Transverse colon (tissue), 4 donors: ENCODE measurements at places on chromosomes 1 and 21.
A peak's percentile ranks its signal among the peaks of the same experiment; 100 is the strongest.

DNA sequence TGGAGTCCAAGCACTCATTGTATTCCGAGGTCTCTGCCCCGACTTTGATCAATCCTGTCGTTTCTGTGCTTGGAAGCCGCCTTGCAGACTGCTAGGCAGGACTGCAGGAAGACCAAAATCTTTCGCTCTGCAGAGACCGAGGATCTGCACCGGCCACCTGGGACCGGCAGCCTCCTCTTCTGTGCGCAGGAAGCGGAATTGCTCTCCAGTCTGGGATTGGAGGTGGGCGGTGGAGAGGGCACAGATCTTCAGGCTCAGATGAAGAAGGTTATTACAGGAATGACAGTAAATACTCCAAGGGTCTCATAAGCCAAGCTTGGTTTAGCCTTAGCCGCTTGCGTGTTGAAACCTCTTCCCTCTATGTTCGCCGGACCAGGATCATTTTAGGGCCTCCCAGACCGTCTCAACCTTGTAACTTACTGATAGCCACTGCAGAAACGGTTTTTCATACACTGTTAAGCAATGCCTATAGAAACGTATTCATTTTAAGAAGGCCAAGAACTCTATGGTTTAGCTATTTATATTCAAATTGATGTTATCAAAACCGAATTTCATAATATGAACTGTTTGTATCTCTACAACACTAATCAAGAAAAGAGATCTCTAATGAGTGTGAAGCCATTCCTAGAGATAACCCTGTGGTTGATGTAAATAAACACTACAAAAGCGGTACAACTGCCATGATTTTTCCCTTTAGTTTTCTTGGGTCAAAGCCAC is 1.1 kb downstream of the MIA3 start:
- peak; percentile 25 for DNase-seq

DNA sequence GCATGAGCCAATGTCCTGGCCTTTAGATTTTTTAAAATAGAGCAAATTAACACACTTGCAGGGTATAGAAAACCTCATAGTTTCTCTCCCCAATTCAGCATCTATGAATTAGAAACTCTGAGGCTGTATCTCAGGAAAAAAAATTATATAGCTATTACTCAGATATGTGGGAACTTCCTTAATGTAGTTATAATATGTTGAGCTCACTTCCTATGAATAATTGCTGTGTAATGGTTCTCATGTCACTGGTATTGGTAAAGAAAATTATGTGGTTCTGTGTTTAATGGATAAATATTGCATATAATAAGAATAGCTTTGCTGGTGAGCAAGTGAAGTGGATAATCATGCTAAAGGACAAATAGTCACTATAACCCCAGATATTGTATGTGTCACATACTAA is 2019.8 kb downstream of the NCAM2 start:
- no peak for DNase-seq

GRCh38 chr1:220315070-220315839 is 43.0 kb upstream of the RAB3GAP2 start:
- no peak for DNase-seq

- DNase-seq: no peak
Observed at GRCh38 chr1:207903767-207904166, 7.2 kb downstream of the CD34 start.

- no peak for DNase-seq
Observed at GRCh38 chr1:67464058-67464457, 33.9 kb upstream of the SERBP1 start.

- no peak for DNase-seq
Observed at GRCh38 chr1:100448366-100448765, 89.6 kb upstream of the GPR88 start.

DNA sequence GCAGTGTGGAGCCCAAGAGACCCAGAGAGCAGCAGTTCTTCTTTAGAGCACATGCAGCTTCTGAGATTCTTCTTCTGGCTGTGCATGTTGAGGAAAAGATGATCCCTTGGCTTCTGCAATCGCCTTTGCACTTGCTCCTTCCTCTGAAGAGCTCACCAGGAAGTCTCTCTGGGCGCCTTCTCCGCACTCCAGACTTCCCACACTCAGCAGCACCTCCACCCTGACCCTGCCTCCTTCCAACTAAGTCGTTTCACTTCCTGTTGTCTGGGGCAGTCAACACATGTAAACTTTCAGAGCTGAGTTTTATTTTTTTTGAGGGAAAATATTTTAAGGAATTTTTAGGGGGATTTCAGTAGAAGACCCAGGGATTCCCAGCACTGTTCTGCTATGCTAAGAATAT is 73.4 kb upstream of the F3 start:
- peak; percentile 75 for DNase-seq

DNA sequence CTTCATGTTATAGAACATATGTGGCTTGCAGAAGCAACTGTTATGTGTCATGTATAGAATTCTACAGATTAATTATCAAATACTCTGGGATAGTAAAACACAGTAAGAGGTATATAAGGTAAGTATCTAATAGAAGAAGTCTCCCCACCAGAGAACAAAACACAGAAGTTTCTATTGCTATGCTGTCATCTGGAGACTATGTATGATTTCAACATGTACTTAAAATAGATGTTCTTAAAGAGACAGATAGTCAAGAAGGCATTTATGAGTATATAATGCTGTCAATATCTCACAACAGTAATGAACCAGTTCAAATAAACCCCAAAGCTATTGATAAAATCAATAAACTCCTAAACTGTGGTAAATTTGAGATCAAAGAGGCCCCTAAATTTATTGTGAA is 8.1 kb upstream of the ADCY10 start:
- DNase-seq: no peak
